RCC 7860 (cell line): ENCODE measurements at places on chromosomes 1 and 21.
A peak's percentile ranks its signal among the peaks of the same experiment; 100 is the strongest.

DNA sequence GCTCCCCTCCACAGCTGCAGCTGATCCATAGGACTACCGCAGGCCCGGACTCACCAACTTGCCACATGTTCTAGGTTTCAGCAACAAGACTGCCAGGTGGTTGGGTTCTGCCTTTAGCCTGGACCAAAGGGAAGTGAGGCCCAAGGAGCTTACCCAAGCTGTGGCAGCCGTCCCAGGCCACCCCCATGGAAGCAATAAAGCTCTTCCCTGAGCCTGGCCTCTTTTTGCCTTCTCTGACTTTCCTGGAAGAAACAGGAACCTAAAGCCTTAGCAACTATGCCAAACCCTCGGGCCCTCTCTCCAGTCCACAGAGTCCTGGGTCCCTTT is 2.7 kb upstream of the ARTN start:
- no peak for DNase-seq

DNA sequence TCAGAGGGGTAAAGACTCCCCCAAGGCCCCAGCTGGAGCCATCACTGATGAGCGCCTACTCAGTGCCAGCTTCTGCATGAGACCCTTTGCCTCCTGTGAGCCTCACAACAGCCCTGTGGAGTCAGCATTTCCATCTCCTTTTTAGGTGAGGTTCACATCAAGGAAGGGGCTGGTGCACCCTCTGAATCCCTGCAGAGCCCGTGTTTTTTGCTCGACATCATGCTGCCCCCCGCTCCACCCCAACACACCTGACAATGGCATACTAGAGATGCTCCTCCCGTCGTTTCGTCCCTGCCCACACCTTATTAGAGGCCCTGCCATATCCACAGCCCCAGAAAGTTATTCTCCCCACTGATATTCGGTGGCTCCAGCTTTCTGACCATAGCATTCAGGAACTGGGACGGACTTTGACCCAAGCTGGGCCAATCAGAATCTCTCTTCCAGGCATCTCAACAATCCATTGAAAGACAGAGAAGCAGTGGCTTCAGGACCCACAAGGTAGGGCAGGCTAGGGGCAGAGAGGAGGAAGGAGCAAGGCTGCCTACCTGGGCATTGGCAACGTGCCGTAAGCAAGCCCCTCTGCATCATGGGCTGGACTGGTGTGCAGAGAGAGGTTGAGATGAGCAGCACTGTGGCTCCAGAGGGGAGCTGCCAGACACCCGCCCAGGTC is 32.7 kb downstream of the EPHA10 start:
- no peak for DNase-seq

DNA sequence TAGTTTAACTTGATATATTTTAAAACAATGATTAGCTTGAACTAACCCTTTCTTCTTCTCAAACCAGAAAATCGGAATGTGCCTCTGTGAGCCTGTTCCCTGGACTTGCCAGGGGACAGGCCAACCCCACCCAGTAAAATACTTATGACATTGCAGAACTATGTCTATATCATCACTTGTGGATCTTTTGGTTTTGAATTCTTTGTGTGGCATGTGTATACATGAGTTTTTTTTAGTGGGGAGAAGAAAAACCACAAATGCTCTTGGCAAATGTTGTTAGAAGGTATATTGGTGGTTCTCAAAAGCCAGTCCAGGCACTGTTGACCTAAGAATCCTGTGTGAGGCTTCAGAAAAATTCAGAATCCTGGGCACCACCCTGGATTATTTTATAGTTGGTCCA is 347.4 kb downstream of the SIPA1L2 start:
- no peak for DNase-seq

DNA sequence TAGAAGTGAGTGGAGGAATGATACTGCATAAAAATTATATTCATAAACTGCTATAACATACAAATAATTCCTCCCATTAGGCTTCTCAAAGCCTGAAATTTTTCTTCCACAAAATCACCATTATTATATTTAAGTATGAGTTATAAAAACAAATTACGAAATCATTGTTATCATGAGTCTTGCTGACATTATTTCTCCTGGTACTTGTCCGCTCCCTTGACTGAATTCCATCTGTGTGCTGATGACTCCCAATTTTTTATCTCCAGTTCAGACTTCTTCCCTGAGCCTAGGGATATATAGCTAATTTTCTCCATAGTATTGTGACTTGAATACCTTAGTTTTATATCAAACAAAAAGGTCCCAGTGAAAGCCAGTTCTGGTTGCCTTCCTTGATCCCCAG is 268.2 kb downstream of the HMCN1 start:
- no peak for DNase-seq

GRCh38 chr1:218363141-218363540 is 18.0 kb downstream of the TGFB2 start:
- no peak for DNase-seq

DNA sequence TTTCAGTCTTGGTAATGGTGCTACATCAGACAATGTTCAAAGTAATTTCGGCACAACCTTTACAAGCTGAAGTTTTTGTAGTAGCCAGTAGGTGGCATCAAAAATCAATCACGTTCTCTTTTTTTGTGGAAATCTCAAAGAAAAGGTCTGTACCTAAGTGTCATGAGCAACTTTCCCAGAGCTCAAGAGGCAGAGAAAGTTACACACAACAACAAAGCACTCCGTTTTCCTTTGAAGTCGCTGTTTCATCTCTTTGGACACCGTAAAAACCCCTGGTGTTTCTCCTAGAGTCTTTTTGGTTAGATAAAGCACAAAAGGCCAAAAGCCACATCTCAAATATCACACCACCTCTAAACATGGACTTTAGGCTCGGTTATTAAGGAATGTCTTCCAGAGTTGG is 131.6 kb downstream of the LHX8 start:
- DNase-seq = no peak

GRCh38 chr1:78630600-78630999 is 10.4 kb downstream of the IFI44L start:
- DNase-seq = no peak

- DNase-seq = no peak
Observed at GRCh38 chr21:44086636-44087425, 20.4 kb upstream of the PWP2 start.

DNA sequence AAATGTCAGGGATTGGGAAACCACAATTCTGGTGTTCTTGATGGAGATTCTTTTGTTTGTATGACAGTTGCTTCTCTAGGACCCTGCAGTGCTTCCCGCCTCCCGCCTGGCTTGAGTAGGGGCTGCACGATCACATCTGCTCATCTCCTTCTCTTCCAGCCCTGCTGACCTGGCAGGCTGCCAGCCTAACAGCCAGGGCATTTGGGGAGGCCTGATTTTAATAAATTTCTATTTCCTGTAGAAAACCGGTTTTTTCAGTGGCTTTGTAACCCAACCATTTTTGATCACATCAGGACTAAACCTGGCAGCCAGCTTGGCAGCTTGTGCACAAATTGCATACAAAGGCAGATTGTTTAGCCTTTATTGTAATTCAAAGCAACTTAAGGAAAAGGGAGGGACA is 78.9 kb downstream of the UBE2U start:
- no peak for DNase-seq

GRCh38 chr1:211336161-211336560 is 9.5 kb downstream of the TRAF5 start:
- no peak for DNase-seq

DNA sequence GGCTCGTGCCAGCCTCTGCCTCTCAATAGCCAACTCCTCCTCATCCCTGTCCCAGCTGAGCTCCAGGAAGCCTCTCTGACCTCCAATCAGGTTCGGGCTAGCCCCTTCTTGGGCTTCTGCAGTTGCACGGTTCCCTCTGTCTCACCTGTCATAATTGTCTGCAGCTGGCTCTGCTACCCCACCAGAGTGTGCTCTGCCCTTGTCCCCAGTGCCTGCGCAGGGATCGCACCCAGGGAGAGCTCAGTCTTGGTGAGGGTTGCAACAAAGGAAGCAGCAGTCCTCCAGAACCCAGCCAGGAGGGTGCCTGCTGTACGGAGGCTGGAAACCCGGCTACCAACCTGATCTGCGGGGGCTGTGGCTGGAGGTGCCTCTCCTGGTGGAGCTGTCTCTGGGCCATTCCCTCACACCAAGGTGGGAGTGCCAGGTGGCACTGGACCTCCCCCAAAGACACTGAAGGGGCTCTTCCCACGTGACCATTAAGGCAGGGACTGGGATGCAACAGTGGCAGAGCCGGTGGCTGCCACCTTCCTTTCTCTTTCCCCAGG is 63.5 kb upstream of the DMRTB1 start:
- no peak for DNase-seq

DNA sequence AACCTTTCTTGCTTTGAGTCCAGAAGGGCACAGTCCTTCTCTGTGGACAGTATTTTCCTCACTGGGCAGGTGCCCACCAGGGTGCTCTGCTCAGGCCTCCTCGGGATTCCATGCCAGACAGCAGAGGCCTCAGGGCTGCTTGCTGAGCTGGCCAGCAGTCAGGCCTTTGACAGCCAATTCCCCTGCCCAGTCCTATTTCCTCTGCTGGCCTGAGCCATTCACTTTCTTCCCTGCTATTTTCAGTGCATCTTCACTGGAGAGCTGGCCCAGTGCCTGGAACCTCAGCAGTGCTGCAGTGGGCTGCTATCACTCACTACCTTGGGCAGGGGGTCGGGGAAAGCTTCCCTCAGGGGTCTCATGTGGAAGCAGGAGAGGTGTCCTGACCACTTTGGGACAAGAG is 33.2 kb downstream of the KCNA10 start:
- no peak for DNase-seq

DNA sequence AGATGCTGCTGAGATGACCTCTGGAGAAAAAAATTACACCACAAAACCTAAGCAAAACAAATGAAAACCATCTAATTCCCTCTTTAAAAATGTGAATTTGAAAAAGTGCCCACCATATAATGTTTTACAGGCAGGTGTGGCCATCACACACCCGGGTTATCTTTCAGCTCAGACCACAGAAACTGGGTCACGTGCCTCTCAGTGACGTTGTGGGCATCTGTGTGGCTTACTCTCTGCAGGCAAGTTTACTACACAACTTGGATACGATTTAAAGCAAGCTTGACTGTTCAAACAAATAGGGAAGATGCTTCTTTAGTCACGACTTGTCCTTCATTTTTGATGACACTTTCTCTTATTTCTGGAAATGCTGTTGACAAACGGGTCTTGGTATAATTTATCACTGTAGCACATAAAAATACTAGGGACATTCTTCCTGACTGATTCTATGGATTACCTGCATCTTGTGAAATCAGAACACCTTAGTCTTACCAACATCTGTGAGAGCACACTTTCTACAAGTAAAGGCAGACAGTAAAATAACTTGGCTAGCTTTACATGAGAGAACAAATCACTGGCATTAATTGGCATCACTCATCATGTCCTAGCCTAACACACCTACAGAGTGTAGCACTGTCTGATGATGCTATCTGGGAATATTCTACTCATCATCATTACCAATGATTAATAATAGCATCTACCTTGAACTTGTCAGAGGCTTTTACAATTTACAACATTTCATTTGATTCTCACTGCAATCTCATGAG is 89.3 kb upstream of the EDEM3 start:
- no peak for DNase-seq

DNA sequence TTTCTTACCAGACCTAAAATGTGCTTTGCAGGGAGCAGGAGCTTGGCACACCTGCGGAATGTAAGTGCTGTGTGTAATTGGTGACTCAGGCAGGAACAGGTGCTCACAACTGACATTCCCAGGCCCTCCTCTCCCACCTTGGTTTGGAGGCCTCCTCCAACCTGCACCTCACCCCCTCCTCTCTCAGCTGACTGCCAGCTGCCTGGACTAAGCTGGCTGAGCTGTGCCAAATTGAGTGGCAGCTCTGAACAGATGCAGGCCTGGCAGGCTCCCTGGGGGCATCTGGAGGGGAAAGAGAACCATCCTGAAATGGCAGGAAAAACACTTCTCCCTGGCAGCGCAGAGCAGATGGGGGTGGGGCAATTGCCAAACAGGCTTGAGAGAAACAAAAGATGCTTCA is 91.7 kb upstream of the PGBD5 start:
- DNase-seq = no peak

- DNase-seq = no peak
Observed at GRCh38 chr1:245694753-245695195, 540.0 kb downstream of the KIF26B start.

- DNase-seq = no peak
Observed at GRCh38 chr1:40774266-40774998, 9.2 kb upstream of the KCNQ4 start.

GRCh38 chr21:15627011-15627410 is 102.8 kb upstream of the USP25 start:
- no peak for DNase-seq

- DNase-seq = no peak
Observed at GRCh38 chr1:211551638-211552460, 27.1 kb downstream of the SLC30A1 start.

DNA sequence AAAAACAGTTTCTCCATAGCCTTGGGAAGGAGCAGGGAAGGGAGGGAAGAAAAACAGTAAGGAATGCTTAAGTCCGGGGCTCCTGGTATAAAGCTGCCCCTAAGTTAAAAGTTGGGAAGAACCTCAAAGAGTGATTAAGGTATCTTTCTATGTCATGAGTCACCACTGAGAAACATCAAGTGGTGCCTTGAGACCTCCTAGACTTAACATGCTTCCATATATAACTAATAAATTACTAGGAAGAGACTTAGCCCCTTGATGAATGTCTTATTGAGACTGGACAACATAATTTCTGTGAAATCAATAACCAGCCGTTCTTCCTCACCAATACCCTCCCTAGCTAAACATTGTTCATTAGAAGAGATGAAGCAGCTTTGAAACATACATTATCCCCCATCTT is 121.8 kb upstream of the SLC44A3 start:
- peak; percentile 72 for DNase-seq

- no peak for DNase-seq
Observed at GRCh38 chr1:226826479-226827261, 43.7 kb upstream of the PSEN2 start.

GRCh38 chr1:32151319-32151787 is 28.1 kb upstream of the TXLNA start:
- no peak for DNase-seq

- no peak for DNase-seq
Observed at GRCh38 chr1:189658381-189658780, 819.3 kb downstream of the BRINP3 start.
